ENCODE measurements at places on chromosomes 6 and 20. TPM values are rescaled to one million over a fixed set of nuclear protein-coding genes. Genes with fewer than 3 reads are reported as not detected.

The BEND6 gene
- 7.7 TPM for total RNA-seq

The FOXA2 gene
- total RNA-seq = 2.3 TPM

The PAQR8 gene
- 3.9 TPM for total RNA-seq

DNA sequence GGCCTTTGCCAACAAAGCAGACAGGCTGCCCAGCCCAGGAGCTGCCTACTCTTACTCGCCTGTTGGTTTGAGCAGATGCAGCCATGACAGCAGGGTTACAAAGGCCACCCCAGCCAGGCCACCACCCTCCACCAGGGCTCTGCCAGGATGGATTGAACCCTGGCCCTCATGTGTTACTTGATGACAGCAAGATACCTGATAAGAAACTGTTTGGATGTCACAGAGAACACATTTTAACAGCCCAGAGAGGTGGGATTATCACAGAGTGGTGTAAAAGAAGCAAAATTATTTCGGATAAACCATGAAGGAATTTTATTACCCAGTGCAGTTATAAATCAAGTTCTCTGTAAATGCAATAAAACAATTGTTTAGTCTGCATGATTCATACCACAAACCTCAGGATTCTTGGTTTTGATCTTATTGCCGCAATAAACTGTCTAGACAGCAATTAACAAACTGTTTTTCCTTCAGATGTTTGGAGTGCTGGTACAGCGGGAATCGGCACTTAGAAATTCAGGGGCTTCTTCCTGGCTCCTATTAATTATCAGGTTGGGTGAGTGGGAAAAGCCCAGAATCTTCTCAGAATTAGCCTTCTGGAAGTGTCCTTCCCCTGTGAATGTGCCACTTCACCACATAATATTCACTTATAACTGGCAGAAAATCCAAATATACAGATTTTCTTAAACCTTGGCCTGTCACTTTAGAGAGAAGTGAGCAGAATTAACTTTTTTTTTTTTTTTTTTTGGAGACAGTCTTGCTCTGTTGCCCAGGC lies 58.0 kb upstream of the SALL4 start:
- DNase-seq = peak; percentile 61

GRCh38 chr6:143885116-143885515 lies 20.8 kb downstream of the ZC2HC1B start:
- no peak for DNase-seq

- no peak for DNase-seq
These were observed 149.8 kb upstream of the PRND start for GRCh38 chr20:4571759-4572531.

DNA sequence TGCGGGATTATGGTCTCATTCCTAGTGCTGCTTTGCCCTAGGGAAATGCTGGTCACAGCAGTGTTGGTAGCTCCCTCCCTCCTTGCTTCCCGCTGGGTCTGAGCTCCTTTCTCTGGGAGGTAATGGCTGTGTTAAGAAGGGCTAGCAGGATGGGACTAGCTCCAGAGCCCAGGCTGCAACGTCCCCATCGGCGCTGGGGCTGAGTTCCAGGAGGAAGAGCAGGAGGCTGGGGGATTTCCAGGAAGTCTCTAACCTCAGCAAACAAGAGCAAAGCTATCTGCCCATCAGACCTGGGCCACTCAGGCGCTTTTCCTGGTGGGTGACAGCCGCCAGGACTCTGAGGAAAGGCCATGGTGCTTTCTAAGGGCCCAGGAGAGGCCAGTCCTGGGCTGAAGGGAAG lies 174.2 kb downstream of the DLL1 start:
- no peak for DNase-seq

DNA sequence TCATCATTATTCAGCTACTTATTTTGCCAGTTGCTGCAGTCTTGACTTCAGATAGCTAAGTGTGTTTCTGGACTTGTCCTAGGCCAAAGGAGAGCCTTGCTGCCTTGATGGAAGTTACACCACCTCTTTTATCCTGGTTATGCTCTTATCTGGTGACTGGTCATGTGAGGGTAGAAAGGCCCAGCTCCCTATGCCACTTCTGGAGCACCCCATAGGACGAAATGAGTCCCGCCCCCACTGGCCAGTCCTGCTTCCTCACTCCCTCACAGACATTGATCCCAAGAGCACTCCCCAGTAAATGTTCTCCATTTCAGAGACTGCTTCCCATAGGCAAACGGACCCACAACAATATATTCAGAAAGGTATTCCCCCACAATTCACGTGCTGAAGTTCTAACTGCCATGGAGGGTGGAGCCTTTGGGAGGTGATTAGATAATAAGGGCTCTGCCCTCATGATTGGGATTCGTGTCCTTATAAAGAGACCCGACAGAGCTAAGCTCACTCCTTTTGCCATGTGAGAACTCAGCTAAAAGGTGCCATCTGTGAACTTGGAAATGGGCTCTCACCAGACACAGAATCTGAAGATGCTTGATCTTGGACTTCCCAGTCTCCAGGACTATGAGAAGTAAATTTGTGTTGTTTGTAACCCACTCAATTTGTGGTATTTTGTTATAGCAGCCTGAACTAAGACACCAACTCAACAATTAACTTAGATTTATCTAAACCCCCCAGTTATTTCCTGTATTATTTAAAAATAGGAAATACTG lies 21.5 kb upstream of the ELOVL2 start:
- no peak for DNase-seq

Measured in Caki2 (cell line).